ENCODE measurements at places on chromosomes 2 and 18. TPM values are rescaled to one million over a fixed set of nuclear protein-coding genes. Genes with fewer than 3 reads are reported as not detected.

RBM44 gene
- total RNA-seq: 0.17 TPM

SRD5A2 gene
- total RNA-seq: not detected

ANKRD29 gene
- 6.9 TPM for total RNA-seq

TUBA4B gene
- total RNA-seq: not detected

PLA2R1 gene
- total RNA-seq: 8.3 TPM

PCARE gene
- total RNA-seq: under 0.01 TPM

B3GNT7 gene
- total RNA-seq: 0.17 TPM

GRCh38 chr18:56217406-56217805 is 421.0 kb downstream of the TXNL1 start:
- DNase-seq: no peak

DNA sequence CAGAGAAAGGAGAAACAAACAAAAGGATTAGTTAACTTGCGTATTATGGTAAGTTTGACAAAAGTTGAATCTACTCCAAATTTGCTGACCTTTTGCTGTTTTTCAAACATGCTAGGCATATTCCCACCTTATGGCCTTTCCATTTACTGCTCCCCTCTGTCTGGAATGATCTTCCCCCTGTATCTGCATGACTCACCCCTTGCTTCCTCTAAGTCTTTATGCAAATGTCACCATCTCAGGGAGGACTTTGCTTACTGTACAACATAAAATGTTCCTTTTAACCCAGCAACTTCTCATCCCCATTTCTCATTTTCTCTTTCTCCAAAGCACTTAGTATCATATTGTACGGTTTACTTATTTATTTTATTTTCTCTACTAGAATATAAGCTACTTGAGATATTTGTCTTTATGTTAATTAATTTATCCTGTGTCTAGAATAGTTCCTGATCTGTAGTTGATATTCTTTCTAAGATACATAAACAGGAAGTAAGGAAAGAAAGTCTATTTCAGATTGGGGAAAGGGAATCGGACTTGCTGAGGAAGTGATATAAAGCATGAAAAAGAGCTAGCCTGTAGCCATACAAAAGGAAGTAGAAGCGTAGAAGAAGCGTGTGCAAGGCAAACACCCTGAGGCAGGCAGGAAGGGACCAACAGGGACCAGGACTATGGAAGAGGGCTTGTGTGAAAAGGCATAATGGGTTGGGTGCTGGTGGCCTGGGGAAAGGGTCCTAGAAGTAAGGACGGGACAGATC is 144.9 kb upstream of the ERBB4 start:
- peak; percentile 8 for DNase-seq

DNA sequence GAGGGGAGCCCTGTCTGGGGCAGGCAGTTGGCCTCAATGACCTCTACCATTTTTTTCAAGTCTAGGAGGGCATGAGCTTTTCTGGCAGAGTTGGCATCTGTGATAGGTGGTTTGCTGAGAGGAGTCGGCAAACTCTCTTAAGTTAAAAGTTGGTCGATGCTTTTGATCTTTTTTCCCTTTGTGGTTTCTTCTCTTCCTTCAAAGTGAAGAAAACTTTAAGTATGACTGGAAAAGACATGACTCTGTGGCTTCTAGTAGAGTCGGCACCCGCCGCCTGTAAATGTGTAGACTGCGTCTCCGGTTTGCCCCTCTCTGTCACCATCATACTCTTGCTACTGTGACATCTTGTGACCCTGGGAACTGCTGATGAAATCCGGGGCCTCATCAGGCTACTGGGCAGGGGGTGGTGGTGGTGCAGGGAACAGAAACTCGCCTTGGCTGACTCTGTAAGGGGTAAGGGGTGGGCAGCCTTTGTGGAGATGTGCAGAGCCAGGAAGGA is 21.1 kb downstream of the INPP5D start:
- no peak for DNase-seq

GRCh38 chr2:224532441-224532840 is 52.7 kb downstream of the CUL3 start:
- no peak for DNase-seq

- no peak for DNase-seq
These were observed 39.9 kb downstream of the PRKCE start for GRCh38 chr2:45691171-45691999.

DNA sequence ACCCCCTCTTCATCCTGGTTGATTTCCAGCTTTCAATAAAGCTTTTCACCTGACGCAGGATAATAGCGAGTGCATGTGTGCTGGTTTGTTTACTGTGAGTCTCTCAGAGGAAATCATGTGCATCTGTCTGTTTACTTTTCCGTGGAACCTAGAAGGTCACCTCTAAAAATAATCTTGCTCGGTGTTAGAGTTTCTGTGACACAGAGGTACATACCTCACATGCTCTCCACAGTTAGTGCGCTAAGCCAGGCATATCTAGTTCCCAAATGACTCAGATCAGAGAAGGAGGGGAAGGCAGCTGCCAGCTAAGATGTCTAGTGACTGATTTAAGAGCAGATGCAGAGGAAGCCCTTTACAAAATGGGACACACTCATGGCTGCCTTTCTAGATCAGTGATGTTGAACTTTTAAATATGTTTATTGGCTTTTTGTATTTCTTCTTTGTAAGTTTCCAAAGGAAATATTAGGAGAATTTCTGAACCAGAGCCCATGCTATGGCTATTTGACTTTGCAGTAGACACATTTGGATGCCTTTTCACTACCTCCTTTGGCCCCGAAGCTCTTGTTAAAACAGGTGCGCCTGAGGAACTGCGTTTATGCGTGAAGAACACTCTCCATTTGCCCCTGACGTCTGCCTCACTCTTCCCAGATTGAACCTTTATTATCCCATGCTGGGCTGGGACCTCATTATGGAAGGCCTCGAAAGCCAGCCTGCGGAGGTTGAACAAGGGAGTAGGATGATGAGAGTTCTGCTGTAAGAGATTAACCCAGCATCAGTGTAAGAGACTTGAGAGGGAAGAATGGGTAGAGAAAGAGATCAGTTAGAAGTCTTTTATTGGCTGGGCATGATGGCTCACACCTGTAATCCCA is 145.6 kb downstream of the FAM161A start:
- peak; percentile 62 for DNase-seq

DNA sequence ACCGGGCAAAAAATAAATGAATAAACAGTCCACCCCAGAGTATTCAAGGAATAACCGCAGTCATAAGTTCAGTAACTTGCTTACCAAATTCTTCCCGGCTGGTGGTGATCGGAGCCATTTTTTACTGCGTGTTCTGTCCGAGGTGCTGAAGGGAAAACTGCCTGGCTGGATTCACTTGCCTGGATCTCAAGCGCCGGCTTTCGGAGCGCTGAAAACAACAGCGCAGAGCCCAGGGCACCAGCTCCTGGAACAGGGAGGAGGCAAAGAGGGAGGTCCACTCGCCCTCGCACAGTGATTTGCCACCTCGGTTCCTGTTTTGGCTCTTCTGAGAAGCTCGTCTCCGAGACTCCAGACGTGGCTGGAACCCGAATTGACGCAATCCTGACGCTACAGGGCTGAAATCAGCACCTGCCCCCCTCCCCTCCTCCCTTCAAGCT is at the start of gene SYT4:
TSS of gene SYT4 (minus strand) at position 327 of the 437 bp plus-strand sequence. CDS start at position 118, 209 bp downstream.
- peak; percentile 68 for DNase-seq

DNA sequence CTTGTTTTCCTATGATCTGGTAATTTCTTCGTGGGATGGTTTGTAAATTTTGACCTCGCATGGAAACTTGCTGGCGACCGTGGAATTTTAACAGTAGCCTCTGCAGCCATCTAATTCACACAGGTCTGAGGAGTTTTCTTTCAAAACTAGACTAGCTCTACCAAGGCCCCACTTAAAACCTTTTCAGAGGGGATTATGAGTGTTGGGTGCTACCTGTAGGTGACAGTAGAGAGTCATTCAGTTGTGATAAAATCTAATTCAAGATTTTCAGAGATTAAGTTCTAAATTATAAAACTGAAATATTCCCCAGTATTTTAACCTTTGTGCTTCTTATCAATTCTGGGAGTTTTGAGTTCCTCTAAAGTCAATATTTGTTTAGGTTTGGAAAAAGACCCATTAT is 31.0 kb downstream of the THSD7B start:
- no peak for DNase-seq

GRCh38 chr2:28461056-28461455 is 34.8 kb upstream of the PLB1 start:
- DNase-seq: no peak

- no peak for DNase-seq
These were observed 56.3 kb downstream of the GTF3C3 start for GRCh38 chr2:196743165-196743564.

DNA sequence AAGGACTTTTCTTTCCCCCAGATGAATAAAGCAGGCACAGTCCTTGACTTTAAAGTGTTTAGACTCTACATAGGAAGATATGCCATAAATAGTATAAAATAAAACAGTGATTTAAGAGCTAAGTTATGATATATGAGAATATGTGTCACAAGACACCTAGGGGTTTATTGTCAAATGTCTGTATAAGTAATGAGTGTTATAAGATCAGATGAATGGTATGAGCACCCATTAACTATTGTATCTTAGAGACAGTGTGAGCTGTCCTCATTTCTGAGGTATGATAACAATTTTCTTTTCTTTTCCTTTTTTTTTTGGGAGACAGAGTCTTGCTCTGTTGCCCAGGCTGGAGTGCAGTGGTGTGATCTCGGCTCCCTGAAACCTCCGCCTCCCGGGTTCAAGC is 365.3 kb downstream of the RND3 start:
- DNase-seq: no peak

GRCh38 chr2:172066394-172066886 is 18.9 kb upstream of the DLX1 start:
- DNase-seq: no peak

DNA sequence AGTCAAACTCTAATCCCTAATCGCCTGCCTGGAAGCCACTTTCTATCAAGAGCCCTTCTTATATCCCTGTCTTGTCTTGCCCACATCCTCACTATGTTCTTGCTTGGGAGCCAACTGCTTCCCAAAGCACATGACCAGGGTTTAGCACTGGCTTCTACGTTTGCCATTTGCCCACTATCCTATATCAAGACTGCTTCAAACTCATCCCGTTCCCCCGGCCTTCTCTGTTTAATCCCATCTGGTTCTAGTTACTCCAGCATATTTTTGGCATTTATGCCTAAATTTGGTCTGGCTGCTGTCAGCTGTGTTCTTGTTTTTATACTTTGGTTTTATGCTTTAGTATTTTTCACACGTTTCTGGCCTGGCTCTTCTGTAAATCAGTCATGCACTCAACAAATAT is 40.2 kb downstream of the POLR1A start:
- DNase-seq: peak; percentile 28

DNA sequence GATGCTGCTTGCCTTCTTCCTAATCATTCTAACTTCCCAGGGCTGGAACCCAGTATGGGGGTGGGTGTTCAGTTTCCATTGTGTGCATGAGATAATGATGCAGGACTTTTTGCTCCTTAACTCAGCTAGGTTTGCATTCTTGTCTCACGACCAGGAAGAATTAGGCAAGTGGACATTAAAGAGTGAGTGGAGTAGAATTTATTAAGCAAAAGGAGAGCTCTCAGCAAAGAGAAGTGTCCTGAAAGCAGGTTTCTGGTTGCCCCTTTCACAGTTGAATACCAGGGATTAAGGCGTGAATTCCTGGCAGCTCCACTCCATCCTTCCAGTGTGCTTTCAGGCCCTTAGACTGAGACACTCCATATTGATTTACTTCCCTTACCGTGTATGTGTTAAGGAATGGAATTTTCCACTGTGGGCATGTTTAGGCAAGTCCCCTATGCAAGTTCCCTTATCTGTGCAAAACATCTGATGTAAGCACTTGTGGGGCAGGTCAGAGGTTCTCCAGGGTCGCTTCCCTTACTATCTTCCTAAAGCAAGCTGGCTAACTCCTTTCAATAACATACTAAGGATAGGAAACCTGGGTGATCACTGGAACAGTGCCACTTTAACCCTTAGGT is 126.5 kb downstream of the GPR39 start:
- DNase-seq: peak; percentile 15

DNA sequence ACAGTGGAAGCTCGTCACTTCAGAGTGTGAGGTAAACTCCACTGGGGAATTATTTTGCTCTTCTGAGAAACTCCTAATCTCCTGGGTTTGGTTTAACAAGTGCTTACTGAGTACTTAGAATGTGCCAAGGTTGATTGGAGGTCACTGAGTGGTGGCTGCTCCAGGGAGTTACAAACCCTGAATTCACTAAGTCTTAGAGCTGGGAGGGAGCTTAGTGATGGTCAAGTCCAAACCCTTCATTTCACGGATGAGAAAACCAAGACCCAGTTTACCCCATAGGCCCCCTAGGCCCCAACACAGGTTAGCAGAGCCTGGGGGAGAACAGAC is 52.0 kb downstream of the SLC4A5 start:
- DNase-seq: no peak
